ENCODE measurements at places on chromosomes 12 and 14.
A peak's percentile ranks its signal among the peaks of the same experiment; 100 is the strongest.

- DNase-seq, result no peak
Observed at GRCh38 chr12:49304161-49304560, 9.2 kb downstream of the PRPH start.

- no peak for DNase-seq
Observed at GRCh38 chr12:104095289-104095688, 31.0 kb downstream of the HCFC2 start.

DNA sequence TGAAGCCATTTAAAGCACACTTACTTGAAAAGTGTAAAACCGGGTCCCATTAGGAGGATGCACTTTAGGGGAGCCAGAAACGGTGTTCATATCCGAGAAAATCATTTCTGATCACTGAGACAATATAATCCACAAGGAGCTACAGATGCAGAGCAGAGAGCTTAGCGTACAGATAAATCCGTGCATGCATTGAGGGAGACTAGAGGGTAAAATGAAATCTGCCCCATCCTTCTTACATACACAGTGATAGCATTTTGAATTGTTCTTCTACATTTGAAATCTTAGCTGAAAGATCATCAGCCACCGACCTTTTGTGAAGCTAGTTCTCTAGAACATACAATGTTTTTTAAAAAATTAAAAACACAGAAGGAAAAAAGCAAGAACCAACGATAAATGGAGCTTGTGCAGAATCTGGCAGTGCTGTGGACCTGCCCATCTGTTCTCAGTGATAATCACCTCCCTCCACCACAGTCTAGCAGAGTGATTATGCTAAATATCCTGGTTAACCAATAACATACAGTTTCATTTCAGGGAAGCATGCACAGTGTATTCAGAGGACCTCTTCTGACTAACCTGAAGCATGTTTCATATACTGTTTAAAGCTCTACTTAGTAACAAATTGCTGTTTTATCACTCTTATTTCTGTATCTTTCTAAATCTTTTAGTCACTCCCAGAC is 161.1 kb downstream of the PPFIA2 start:
- DNase-seq, result peak; percentile 66

DNA sequence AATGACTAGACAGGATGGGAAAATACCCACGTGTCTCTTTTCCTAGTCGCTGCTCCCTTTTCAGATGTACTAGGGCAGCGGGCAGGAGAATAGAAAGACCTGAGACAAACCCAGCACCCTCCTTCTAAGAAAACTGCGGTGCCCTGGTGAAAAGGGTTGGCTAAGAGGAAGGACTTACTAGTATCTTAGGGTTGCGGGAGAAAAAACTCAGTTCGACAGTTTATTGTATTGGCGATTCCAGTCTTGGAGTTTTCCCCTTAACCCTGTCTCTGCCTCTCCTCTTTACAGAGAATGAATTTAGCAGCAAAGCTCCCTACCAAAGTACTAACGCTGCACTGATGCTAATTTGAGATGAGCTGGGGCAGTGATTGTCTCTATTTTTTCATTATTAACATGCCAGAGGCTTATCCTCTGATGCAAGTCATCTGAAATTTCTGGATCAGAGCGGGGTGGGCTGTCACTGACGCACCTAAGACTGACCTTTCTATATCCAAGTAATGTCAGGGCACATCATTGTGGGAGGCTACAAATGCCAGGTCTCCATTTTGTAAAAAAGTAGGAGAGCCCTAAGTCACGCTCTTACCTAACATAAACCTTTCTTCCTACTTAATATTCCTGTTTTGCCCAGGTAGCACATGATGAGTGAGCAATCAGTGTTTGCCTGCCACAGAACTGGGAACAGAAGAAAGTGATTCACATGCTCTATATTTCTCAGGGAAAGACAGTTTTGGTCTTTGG is 916 bp upstream of the PAWR start:
- no peak for DNase-seq

GRCh38 chr14:93112891-93113677 is 2.6 kb downstream of the ITPK1 start:
- peak; percentile 80 for DNase-seq

DNA sequence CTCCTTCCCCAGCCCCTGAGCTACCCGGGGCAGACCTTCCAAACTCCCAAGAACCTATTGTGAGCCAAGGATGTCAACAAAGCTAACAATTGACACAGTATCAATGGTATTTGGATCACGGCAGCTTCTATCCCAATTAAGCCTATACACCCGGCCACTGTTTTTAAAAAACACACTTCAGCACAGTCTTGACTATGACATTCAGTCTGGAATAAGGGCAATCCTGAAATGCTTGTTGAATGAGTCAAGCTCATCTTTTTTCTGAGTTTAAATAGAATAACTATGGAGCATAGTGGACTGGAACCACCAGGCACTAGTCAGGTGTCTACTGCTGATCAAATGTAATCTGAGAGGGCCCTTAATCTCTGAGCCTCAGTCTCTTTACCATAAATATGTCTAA is 5.7 kb downstream of the DENND5B start:
- DNase-seq, result no peak

Data from NCI-H2081 (cell line).